ENCODE measurements at places on chromosomes 5 and 9.

DNA sequence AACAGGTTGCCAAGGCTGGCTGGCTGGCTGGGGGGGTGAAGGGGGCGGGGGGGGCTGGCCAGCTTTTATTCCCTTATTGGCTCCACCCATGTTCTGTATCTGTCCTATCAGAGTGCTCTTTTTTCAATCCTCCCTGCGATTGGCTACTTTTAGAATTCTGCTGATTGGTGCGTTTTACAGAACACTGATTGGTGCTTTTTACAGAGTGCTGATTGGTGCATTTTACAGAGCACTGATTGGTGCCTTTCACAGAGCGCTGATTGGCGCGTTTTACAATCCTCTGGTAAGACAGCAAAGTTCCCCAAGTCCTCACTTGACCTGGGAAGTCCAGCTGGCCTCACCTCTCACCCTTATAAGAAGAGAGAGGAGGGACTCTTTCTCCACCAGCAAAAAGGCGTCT is 175.9 kb downstream of the ERCC6L2 start:
- DNase-seq: no peak

DNA sequence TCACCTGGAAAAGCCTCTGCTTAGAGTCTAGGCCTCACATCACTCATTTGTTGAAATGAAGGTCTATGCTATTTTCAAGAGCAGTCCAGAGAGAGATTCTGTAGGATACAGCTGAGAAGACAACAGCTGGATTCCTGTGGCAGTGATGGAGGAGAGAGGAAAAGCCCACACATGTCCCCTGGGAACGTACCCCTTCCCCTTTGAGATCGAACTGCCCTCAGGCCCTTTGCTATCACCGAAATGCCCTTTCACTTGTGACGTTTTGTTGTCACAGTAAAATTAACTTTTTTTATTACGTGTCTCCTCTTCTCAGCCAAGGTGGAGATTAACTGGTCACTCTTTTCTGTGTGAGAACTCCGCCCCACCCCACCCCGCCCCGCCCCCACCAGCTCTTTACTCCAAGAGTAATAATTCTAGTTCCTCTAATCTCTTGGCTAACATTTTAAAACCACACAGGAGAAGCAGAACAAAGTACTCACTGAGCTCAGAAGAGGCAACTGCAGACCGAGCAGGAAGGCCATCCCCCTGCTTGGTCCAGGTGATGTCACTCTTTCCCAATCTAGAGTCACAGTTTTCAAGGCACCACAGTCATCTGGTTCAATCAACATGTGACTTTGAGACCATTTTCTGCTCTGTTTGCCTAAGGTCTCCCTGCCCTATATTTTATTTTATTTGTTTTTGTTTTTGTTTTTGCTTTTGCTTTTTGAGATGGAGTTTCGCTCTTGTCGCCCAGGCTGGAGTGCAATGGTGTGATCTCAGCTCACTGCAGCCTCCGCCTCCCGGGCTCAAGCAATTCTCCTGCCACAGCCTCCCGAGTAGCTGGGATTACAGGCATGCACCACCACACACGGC is 105.6 kb downstream of the SUSD1 start:
- DNase-seq: no peak

DNA sequence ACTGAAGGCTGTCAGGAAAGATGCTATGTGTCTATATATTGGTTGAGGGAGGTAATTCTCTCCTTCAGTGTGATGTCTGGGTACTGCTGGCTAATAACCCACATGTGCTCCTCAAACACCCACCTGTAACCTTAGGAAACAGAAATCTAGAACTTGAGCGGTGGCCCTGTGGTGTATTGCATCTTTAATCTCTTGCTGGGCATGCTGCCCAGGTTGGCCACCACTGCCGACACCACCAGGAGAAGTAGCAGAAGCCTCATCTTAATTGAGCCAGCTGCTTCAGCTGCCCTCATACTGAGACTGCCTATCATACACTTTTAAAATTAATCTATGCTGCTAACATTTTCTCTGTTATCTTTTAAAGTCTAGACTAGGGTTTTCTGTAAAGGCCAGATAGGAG is 103.5 kb upstream of the C5orf63 start:
- no peak for DNase-seq

GRCh38 chr9:89747596-89747995 is 142.8 kb downstream of the GADD45G start:
- no peak for DNase-seq

- no peak for DNase-seq
These were observed 752 bp downstream of the TSTD2 start for GRCh38 chr9:97632248-97632984.

DNA sequence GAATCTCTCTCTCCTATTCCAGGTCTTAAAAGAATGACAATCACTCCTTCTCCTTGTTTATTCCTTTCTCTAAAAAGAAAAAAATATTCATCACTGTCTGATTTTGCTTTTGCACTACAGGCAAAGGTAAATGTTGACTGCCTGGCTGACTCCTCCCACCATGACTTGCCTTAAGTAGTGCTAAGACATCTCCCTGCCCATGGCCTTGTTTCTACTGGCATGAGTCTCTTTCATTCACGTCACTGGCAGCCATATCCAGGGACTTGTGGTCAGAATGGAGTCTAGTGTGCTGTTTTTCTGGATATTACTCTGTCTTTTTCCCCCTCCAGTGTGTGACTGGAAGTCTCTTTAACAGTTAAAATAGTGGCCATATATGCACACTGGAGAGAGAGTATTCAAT is 522.9 kb upstream of the DAB2 start:
- DNase-seq: no peak
